ENCODE measurements at places on chromosomes 3 and 15. TPM values are rescaled to one million over a fixed set of nuclear protein-coding genes. Genes with fewer than 3 reads are reported as not detected.

PFKFB4 gene
- total RNA-seq, result 2.1 TPM

MAGEL2 gene
- total RNA-seq, result 0.15 TPM

FSTL1 gene
- 439 TPM for total RNA-seq

PDZRN3 gene
- 70.1 TPM for total RNA-seq

COPB2 gene
- 96.2 TPM for total RNA-seq

GHSR gene
- total RNA-seq, result not detected

GOLGA8O gene
- 2.4 TPM for total RNA-seq

NECTIN3 gene
- 16.7 TPM for total RNA-seq
